ENCODE measurements at places on chromosomes 2 and 18.

- no peak for DNase-seq
Observed at GRCh38 chr18:79071037-79071436, 1.8 kb downstream of the ATP9B start.

DNA sequence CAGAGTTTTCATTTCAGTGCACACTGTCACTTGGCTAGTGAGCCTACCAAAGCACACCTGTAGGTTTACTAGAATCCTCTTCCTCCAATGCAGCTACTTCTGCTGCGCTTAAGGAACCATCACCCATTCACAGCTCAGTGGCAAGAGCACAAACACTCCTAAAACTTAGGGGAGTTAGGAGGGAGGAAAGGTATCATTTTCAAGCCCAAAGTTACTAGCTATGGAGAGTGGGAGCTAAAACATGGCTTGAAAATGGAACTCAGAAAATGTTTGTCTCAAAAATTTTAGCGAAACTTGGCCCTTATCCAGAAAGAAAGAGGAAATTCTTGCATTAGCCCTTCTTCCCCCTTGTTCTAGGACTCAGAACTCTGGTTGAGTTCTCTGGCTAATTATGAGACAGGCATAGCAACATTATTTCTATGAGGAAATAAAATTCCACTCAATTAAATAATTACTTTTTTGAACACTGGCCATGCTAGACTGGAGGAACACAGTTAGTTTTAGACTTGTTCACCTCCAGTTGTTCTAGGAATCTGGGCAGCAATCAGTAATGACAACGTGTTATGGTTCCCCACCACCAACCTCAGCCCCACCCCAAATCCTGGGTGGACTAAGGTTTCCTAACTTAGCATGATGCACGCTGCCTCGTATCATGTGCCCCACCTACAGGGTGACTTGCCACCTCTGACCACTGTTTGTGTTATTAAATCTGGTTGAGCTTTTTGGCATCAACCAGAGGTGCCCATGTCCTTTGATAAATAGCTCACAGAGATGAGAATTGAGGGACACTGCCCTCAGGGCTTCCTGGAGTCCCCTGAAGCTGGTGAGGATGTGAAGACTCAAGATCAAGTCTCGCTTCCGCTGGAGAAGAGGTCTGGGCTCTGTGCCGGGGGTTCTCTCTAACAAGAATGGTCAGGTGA, 32.8 kb downstream of the LPIN2 start:
- no peak for DNase-seq

DNA sequence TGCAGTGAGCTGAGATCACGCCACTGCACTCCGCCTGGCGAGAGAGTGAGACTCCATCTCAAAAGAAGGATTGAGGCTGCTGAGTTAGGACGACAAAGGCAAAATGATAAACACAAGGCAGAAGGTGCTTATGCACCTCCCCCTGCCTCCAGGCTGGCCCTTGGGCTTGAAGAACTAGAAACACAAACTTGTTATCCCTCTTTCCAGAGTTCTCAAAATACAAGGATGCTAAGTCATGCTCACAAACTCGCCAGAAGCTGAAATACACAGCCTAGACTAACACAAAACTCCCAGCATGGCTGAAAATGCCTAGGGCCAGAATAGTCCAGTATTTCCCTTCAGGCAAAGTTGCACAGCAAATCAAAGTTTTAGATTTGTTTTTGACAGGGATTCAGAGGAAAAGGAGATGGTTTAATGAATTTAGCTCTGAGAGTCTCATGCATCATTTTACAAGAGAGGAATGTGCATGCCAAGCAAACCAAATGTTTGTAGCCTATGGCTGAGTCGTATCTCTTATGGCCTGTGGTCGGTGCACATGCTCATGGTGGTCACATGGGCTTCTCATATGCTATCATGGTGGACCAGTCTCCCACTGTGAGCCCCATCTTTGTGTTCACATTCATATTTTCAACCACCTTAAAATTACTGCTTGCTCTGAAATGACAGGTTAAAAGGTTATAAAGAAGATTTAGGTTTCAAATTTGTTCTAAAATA, 16.2 kb upstream of the MREG start:
- no peak for DNase-seq

GRCh38 chr2:158756976-158757375, 38.1 kb upstream of the DAPL1 start:
- no peak for DNase-seq

DNA sequence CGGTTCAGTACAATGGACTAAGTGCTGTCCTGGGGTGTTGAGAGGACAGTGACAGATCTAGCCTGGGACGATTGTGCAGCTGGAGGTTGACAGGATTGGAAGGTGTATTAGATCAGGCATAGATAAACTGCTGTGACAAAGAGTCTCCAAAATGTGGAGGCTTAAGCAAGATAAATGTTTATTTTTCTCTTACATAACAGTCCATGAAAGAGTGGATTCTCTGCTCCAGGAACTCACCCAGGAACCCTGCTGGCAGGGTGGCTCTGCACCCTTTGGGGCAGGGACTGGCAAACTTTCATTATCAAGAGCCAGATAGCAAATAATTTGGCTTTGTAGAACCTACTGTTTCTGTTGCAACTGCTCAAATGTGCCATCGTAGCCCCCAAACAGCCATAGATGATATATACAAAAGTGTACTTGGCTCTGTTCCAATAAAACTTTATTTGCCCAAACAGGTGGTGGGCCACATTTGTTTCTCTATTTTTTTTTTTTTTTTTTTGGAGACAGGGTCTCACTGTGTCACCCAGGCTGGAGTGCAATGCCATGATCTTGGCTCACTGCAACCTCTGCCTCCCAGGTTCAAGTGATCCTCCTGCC, 9.7 kb downstream of the HRH4 start:
- no peak for DNase-seq

- no peak for DNase-seq
Observed at GRCh38 chr18:78640246-78640995, 339.2 kb upstream of the SALL3 start.

GRCh38 chr18:48222118-48222517, 187.1 kb downstream of the ZBTB7C start:
- DNase-seq = no peak

DNA sequence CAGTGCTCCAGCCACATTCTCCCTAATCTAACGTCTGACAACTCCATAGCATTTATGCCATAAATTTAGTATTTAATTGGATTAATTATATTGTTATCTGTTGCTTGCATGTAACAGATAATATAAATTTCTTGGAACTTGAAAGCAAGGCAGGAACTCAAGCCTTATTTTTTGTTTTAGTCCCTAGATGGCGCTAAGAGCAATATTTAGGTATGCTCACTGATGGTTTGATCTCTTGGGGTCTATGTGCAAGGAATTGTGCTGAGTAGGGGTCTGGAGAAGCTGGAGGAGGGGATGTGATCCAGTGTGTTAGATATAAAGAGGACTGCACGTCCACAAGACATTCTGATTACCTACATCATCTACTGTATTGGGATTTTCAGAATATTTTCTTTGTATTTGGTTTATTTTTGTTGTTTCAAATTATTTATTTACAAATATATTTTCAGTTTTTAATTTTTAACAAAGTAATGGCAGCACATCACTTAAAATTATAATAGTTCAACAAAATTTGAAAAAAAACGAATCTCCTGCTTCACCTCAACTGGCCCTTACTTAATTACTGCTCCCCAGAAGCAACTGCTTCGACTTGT, 32.8 kb downstream of the KATNAL2 start:
- no peak for DNase-seq

GRCh38 chr2:47558116-47558767, 155.3 kb downstream of the MSH2 start:
- DNase-seq = no peak

DNA sequence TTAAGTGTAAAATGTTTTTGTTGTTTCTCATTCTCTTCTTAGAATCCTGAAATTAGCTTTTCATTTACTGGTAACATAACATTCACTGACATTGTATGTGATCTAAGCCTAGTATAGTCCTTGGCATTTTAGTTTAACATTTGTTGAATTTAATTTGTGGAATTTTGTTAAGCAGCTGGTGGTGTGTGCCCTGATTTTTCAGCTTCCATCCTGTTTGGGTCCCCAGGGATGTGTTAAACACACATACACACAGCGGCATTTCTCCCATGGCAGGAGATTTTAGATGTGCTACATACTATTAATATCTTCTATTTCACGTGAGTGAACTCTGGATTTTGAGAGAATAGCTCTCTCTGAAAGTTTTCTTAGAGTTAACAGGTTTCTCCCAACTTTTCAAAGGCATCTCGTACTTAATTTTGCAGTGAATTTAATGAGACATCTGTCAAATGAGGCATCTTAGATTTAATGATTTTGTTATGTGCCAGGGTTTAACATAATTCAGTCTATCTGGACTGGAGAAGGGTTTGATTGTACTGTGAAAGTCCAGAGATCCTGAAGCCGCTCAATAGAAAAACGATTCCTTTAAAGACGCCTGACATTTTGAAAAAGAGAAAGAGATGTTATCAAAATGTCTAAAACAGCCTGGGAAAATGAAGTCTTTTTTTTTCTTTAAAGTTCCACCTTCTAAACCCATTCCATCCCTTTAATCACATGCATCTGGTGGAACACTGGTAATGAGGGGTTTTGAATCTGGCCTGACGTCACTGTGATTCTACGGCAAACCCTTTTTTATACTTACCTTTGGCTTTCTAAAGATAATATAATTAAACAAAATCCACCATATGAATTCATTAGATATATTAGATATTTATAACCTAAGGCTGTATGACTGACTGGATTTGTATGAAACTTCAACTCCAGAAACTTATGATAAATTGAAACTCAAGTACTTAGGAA, 6.8 kb downstream of the PHLPP1 start:
- DNase-seq = no peak

DNA sequence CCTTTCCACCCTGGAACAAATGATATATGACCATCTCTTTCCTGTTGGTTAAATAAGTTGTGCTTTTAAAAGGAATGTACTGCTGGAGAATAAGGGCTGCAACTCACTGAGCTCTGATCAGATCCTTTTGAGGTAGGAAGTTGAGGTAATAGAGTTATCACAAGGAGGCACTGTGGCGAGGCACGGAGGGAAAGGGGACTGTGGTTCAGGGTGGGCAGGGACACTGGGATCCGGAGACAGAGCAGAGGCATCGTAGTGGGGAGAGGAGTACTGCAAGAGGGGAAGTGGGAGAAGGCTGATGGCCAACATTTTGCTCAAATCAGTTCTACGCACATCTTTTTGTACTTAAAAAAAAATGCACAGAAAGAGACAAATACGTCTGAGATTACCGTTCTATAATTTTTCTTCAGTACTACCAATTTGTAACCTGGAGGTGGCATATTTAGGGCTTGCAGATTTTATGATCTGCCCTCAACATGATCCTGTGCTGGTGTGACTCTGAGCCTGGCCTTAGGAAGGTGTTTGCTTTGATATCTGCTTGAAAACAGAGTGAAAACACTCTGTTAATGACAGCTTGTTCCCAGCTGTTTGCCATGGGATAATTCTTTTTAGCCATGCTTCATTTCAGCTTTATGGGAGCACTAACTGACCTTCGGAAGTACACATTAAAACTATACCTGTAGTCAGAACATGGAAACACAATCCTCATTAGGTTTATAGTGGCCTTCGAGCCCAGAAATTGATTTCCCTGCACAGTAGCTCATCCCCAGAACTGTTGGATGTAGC, 168.1 kb downstream of the KCNE4 start:
- no peak for DNase-seq

- no peak for DNase-seq
Observed at GRCh38 chr2:54271843-54272627, 16.0 kb upstream of the TSPYL6 start.

GRCh38 chr18:60893355-60894097, 439.7 kb upstream of the CDH20 start:
- DNase-seq = no peak

DNA sequence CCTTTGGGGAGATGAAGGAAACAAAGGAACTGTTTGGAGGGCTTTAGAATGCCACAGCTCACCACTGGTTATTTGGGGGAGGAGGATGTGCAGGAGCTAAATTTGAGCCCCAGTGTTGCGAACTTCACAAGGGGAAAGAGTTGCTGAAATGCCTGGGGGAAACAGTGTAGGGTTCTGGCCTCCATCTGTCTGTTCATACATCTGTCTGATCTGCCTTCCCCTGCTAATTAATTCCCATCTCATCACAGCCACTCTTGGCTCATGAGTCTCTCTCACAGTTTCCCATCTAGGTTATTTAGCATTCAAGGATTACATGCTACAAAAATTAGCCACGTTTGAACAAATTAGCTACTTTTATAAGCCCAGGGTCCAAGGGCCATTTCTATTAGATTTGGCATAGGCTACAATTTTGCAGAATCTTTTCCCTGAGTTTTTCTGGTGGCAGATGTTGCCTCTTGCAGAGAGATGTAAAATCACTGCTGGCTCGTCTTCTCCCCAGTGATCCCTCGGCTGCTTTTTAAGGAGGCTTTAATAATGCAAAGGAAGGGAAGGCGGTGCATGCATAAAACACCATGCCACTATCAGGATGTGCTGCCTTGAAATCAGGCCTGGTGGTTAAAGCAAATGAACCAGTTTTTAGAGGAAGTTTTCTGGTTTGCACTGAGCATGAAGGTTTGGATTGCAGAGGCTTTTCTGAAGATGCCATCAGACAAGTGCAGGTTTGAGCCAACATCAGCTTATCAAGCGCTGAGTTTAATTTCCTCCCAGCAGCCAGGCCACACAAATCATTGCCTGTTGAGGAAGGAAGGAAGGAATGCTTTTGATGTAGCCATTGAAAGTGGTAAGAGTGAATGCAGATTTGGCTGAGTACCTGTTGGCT, 35.0 kb downstream of the ADD2 start:
- DNase-seq = no peak

GRCh38 chr18:47172476-47172875, 3.7 kb downstream of the IER3IP1 start:
- no peak for DNase-seq

GRCh38 chr2:34096562-34097171, 497.6 kb upstream of the FAM98A start:
- DNase-seq = peak; percentile 10

- DNase-seq = no peak
Observed at GRCh38 chr2:60534052-60534685, 19.3 kb downstream of the BCL11A start.

- DNase-seq = no peak
Observed at GRCh38 chr2:155412598-155412997, 714.1 kb downstream of the KCNJ3 start.

DNA sequence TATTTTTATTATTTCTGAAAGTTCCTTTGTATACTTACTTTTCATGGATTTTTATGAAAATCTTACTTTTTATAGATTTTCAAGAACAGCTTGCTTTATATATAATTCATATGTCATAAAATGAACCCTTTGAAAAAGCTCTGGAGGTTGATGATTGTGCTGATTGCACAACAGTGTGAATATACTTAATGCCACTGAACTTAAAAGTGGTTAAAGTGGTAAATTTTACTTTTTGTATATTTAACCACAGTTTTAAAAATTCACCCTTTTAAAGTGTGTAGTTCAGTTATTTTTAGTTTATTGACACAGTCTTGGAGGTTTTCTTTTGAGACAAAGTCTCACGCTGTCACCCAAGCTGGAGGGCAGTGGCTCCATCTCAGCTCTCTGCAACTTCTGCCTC, 8.4 kb downstream of the SANBR start:
- no peak for DNase-seq

- DNase-seq = no peak
Observed at GRCh38 chr2:73285159-73285739, 971 bp upstream of the FBXO41 start.

- DNase-seq = no peak
Observed at GRCh38 chr2:118627156-118627555, 220.3 kb downstream of the EN1 start.

- DNase-seq = no peak
Observed at GRCh38 chr2:1594123-1594372, 150.3 kb downstream of the PXDN start.

GRCh38 chr2:206189691-206190090, 30.0 kb downstream of the EEF1B2 start:
- no peak for DNase-seq
